ENCODE measurements at places on chromosomes 4 and X. TPM values are rescaled to one million over a fixed set of nuclear protein-coding genes. Genes with fewer than 3 reads are reported as not detected.

Gene TMEM271
- not detected for total RNA-seq

DNA sequence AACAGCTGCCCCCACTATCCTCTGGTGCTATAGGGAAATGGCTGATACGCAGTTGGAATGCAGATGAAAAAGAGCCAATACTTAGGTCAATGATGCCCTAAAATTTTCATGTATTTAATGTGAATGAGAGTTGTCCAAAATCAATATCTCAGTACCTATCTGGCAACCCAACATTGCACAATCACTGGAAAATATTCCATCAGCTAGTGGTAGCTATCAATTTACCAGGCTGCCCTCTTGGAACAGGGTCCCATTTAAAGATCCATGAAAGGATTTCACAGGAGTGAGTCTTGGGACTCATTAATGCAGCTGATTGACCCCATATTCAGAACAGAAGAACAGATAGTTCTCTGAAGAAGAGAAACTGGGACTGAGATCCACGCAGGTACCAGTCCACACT is 638.9 kb downstream of the SMARCA1 start:
- no peak for DNase-seq

Gene DSPP
- not detected for total RNA-seq

- no peak for DNase-seq
Observed at GRCh38 chr4:66108898-66109297, 438.6 kb upstream of the EPHA5 start.

DNA sequence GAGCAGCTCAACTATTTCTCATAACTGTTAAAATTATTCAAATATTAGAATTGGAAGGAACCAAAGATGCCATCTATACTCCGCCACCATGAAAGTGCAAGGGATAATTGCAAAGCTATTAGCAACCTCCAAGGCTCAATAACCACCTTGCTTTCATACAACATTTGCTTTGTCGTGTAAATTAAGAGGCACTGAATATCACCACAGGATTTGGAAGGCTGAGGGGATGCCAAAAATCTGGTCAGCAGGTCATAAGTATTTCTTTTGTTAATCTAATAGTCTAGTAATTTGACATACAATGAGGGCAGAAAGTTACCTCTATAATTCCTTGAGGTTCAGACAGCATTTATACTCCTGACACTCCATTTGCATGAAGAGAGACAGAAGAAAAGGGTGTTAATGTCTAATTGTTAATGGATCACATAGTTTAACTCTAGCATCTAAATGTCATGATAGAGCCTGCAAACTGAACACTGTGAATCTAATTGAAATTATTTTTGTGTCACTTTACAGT is 200.9 kb upstream of the DIAPH2 start:
- DNase-seq, result no peak

- no peak for DNase-seq
Observed at GRCh38 chrX:37998586-37999262, 7.6 kb upstream of the SYTL5 start.

DNA sequence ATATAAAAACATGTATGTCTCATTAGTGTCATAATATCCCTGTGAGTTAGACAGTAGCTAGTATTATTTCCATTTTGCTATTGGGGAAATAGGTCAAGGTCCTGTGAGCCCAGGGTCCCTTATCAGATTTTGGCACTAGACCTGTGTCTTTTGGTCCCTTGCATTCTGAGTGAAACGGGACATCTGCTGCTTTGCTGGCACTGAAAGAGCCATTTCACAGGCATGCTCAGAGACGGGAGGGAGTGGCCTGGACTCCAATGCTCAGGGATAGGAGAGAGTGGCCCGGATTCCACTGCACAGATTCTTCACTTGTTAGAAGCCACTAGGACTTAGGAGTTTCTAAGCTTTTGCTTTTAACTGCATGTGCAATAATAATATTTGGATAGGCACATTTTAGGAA is 177.2 kb downstream of the TSPAN5 start:
- no peak for DNase-seq

- DNase-seq, result no peak
Observed at GRCh38 chr4:175784986-175785525, 27.0 kb downstream of the GPM6A start.

Gene DRD5
- not detected for total RNA-seq

- no peak for DNase-seq
Observed at GRCh38 chrX:630612-631496, at the start of gene SHOX. SHOX (plus strand) TSS chrX:630791; CDS start chrX:630898, 107 bp downstream.

Gene GABRE
- total RNA-seq, result 20.7 TPM

- no peak for DNase-seq
Observed at GRCh38 chr4:126027601-126028000, 712.8 kb downstream of the FAT4 start.

Gene TBC1D8B
- 7.1 TPM for total RNA-seq

GRCh38 chrX:2500803-2501558 is at the start of the genes DHRSX and ZBED1:
DHRSX (minus strand) TSS chrX:2500976; CDS start chrX:2500925, 51 bp downstream.
ZBED1 (minus strand) TSS chrX:2500976; CDS start chrX:2490719, 10,257 bp downstream.
- DNase-seq, result no peak

GRCh38 chr4:10157478-10158332 is 41.1 kb upstream of the WDR1 start:
- peak; percentile 61 for DNase-seq

Gene MAGIX
- 1.4 TPM for total RNA-seq
